ENCODE measurements at places on chromosomes 5 and 9. TPM values are rescaled to one million over a fixed set of nuclear protein-coding genes. Genes with fewer than 3 reads are reported as not detected.

GRCh38 chr5:119063579-119064379 lies 7.1 kb upstream of the DMXL1 start:
- no peaks in the 10 kb centered on the region for H3K36me3 ChIP-seq
- H3K27ac ChIP-seq = no peak overlapping the region
- peak; percentile 52 for DNase-seq
- H3K4me1 ChIP-seq = peaks cover 2% of the 10 kb centered on the region

DNA sequence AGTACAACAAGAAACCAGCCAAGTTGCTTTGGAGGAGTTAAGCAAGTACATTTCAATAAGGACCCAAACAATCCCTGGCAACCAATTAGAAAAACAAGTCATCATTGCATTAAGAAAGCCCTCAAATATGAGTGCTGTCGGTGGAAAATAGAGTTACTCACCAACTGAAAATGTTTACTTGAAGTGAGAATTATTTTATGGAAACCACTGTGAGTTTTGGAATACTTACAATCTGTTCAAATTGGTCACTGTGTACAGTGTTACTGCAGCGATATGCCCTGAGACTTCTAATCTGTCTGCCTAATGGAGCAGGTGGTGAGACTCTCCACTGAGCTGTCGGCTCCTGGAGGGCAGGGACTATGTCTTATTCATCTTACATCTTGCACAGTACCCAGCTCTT lies 1073.2 kb upstream of the DMAC1 start:
- no peak overlapping the region for H3K27ac ChIP-seq
- H3K4me1 ChIP-seq = no peaks in the 10 kb centered on the region
- H3K4me3 ChIP-seq = no peak overlapping the region
- no peak for DNase-seq
- H3K36me3 ChIP-seq = no peaks in the 10 kb centered on the region

- no peaks in the 10 kb centered on the region for H3K36me3 ChIP-seq
- H3K4me1 ChIP-seq = no peaks in the 10 kb centered on the region
- DNase-seq = no peak
- H3K4me3 ChIP-seq = no peak overlapping the region
- H3K27me3 ChIP-seq = no peaks in the 10 kb centered on the region
These were observed 241.7 kb downstream of the TMEM167A start for GRCh38 chr5:82835488-82835887.

- no peaks in the 10 kb centered on the region for H3K36me3 ChIP-seq
- DNase-seq = peak; percentile 65
- no peak within 1 kb of the TSS for H3K27ac ChIP-seq
- peak within 1 kb of the TSS; percentile 30 for H3K4me3 ChIP-seq
- H3K4me1 ChIP-seq = no peaks in the 10 kb centered on the region
- peaks cover 5% of the 10 kb centered on the region for H3K27me3 ChIP-seq
These were observed at the start of gene PCDHGA2 for GRCh38 chr5:141338538-141339306. TSS of gene PCDHGA2 (plus strand) at chr5:141338760.

- no peak overlapping the region for H3K4me3 ChIP-seq
- DNase-seq = no peak
- H3K36me3 ChIP-seq = no peaks in the 10 kb centered on the region
- H3K4me1 ChIP-seq = no peaks in the 10 kb centered on the region
- H3K27ac ChIP-seq = no peak overlapping the region
These were observed 211.5 kb upstream of the GAS1 start for GRCh38 chr9:87158765-87159164.

GRCh38 chr9:96022445-96023051 lies 147.1 kb downstream of the ERCC6L2 start:
- H3K27me3 ChIP-seq = peaks cover 60% of the 10 kb centered on the region
- no peak overlapping the region for H3K4me3 ChIP-seq
- H3K27ac ChIP-seq = no peak overlapping the region
- no peak for DNase-seq
- no peaks in the 10 kb centered on the region for H3K36me3 ChIP-seq
- H3K4me1 ChIP-seq = no peaks in the 10 kb centered on the region

CTSV gene
- under 0.01 TPM for total RNA-seq

DNA sequence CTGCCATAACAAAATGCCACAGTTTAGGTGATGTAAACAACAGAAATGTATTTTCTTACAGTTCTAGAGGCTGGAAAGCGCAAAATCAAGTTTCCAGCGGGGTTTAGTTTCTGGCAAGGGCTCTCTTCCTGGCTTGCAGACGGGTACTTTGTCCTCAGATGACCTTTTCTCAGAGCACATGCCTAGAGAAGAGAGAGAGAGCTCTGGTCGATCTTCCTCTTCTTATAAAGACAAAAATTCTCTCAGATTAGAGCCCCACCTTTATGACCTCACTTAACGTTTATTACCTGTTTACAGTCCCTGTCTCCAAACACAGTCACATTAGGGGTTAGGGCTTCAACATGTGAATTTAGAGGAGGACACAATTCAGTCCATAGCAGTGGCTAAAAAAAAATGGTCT lies 119.7 kb downstream of the CETN3 start:
- DNase-seq = peak; percentile 15
- H3K4me3 ChIP-seq = no peak overlapping the region
- H3K36me3 ChIP-seq = no peaks in the 10 kb centered on the region

PRSS3 gene
- 0.26 TPM for total RNA-seq

GRCh38 chr5:163458778-163459385 lies 1.0 kb downstream of the NUDCD2 start:
- DNase-seq = peak; percentile 10
- H3K4me1 ChIP-seq = no peaks in the 10 kb centered on the region
- H3K36me3 ChIP-seq = no peaks in the 10 kb centered on the region
- H3K27ac ChIP-seq = peak overlapping the region; percentile 98
- no peaks in the 10 kb centered on the region for H3K27me3 ChIP-seq

GRCh38 chr9:93898502-93899426 lies 56.4 kb downstream of the BARX1 start:
- no peaks in the 10 kb centered on the region for H3K27me3 ChIP-seq
- H3K27ac ChIP-seq = no peak overlapping the region
- no peaks in the 10 kb centered on the region for H3K4me1 ChIP-seq
- H3K36me3 ChIP-seq = no peaks in the 10 kb centered on the region

All from fibroblast of lung (primary cell).